ENCODE measurements at places on chromosomes 3 and 15.

DNA sequence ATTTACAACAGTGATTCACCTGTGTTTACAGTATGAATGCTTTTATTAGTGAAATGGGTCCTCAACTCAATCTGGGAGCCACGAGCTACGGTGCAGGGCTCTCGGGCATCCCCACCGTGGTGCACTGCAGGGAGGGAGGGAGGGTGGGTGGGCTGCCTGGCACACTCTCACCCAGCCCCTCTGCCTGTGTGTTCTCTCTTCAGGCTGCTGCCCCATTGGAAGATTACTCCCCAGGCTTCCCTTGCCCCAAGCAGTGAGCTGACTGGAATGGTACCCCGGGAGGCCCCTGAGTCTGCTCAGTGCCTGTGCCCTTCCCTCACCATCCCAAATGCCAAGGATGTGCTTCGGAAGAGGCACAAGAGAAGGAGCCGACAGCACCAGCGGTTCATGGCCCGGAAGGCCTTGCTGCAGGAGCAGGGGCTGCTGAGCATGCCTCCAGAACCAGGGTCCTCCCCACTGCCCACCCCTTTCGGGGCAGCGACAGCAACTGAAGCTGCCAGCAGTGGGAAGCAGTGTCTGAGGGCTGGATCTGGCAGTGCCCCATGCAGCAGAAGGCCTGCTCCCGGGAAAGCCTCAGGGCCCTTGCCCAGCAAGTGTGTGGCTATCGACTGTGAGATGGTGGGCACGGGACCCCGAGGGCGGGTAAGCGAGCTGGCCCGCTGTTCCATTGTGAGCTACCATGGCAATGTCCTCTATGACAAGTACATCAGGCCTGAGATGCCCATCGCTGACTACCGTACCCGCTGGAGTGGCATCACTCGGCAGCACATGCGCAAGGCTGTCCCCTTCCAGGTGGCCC lies 5.0 kb downstream of the AEN start:
- DNase-seq: no peak

GRCh38 chr15:35680951-35681350 lies 135.0 kb upstream of the DPH6 start:
- DNase-seq: no peak

- no peak for DNase-seq
Observed at GRCh38 chr3:15160662-15161061, 45.4 kb upstream of the CAPN7 start.

GRCh38 chr3:69189487-69189886 lies 67.1 kb upstream of the LMOD3 start:
- no peak for DNase-seq

- no peak for DNase-seq
Observed at GRCh38 chr3:25486932-25487331, 58.9 kb downstream of the RARB start.

DNA sequence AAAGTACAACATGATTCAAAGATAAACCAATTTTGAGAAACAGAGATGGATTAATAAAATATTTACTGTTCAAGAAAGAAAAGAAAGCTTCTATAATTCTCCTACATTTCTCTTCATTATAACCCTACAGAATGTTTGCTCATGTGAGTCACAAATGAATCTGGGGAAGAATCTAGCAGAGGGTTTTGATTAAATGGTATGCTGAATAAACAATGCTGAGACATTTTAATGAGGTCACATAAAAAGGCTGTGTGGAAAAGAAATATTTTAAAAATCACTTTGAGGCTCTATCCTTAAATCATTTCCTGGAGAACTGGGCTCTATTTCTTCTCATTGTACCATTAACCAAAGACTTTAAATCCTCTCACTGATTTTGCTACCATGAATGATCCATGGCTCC lies 727.7 kb downstream of the NTRK3 start:
- DNase-seq: no peak

DNA sequence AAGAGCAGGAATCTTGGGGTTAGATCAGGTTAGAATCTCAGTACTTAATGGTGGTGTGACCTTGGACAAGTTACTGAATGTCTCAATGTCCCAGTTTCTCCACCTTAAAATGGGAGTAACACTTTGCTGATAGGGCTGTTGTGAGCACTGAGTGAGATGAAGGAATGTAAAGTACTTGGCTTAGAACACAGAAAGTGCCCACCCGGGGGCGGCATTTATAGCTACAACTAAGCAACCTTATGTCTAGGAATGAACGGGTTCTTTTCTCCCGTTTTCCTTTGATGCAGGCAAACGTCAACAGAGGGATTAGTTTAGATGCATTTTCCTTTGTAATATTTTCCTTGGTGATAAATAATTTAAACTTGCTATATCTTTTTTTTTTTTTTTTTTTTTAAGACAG lies 176.6 kb downstream of the USP13 start:
- no peak for DNase-seq

GRCh38 chr3:53168175-53168923 lies 7.3 kb downstream of the PRKCD start:
- DNase-seq: no peak

GRCh38 chr3:166569589-166569988 lies 732.4 kb upstream of the BCHE start:
- no peak for DNase-seq

DNA sequence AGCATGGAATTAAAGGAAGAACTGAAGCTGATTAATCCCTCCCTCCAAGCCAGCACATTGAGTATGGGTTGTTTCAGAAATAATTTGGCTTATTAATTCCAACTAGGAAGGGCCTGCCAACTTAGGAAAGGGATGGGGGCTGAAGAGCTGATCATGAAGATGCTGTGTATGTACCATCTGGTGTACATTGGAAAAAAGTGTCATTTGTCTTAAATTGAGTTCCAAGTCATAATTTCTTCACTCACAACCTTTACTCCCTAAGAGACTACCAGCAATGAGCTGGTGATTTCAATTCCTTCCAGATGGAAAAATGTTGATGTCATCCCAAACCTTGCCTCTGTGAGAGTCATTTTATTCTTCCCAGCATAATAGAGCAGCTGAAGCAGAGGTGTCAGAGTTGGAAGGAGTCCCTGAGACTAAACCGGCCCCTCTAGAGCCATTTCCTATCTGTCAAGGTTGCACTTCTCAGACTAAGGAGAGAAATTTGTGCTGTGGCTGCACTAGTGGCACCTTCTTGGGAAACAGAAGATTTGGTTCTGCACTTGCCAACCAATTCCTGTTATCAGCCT lies 79.4 kb downstream of the GTPBP8 start:
- DNase-seq: no peak

DNA sequence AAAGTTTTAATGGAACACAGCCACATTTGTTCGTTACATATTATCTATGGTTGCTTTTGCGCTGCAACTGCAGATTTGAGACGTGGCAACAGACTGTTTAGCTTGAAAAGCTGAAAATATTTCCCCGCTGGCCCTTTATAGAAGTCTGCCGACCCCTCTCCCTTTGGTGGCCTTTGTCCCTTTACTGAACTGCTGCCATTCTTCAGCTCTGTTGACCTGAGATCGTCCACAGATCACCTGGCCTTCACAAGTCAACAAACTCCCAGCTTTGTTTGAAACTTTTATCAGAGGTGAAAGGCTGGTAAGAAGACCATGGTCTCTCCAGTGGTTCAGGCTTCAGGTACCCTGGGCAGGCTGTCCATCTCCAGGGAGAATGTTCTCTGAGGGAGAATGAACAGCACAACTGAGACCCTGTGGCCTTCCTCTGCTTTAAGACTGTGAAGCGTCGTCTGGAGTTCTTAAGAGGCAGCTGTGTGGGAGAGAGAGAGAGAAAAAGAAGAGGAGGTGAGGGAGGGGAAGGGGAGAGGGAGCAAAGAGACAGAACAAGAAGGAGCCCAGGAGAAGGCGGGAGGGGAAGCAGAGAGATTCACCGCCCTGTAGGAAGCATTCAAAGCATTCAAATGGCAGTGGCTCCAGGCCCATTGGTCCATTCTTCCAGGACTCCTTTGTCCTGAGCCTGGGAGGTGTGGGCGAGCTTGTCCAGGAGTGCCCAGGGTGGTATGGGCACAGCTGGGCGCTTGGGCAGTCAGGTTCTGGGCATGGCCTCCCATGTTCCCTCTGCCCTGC lies 53.7 kb upstream of the INSYN1 start:
- DNase-seq: no peak

DNA sequence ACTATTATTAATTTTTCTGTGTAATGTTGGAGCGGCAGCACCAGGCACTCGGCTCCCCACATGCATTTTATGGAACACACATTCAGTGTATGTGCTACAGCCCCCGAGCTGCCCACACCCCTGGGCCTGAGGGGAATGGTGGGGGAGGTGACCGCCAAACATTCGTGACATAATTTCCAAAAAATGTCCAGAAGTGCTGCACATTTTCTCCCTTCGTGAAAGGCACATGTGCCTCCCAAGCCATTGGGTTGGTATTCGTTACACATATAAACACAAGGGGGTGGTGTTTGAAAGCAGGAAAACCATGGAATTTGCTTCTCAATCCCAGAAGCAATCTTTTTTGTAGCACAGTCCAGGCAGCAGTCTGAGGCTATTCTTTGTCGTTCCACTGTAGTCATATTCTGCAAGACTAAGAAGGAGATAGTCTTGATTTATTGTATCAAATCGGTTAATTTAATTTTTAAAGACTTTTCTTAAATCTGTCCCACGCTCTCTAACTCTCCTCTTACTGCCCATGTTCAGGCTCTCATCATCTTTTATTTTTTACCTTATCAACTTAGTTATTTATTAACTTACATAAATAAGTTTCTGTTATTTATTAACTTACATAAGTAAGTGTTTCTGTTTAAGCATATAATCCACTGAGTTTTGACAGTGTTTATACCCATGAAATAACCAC lies 39.2 kb upstream of the POLR2M start:
- DNase-seq: no peak

DNA sequence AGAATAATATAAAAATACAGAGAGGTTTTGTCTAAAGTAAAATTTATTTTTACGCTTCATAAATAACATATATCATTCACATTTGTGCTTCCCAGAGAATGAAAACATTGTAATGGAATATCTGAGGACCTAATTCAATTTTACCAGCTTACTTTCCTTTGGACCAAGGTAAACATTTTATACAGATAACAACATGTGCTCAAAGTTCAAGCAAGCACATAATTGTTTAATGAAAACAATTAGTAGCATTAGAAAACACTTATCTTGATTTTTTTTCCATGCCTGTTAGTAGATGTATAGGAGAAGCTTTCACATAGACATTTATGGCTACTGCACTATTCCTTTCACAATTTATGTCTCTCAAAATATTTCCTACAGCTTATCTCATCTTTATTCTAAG lies 400.0 kb downstream of the ZIC1 start:
- DNase-seq: no peak

GRCh38 chr3:44437800-44438199 lies 39.7 kb downstream of the ZNF445 start:
- no peak for DNase-seq

DNA sequence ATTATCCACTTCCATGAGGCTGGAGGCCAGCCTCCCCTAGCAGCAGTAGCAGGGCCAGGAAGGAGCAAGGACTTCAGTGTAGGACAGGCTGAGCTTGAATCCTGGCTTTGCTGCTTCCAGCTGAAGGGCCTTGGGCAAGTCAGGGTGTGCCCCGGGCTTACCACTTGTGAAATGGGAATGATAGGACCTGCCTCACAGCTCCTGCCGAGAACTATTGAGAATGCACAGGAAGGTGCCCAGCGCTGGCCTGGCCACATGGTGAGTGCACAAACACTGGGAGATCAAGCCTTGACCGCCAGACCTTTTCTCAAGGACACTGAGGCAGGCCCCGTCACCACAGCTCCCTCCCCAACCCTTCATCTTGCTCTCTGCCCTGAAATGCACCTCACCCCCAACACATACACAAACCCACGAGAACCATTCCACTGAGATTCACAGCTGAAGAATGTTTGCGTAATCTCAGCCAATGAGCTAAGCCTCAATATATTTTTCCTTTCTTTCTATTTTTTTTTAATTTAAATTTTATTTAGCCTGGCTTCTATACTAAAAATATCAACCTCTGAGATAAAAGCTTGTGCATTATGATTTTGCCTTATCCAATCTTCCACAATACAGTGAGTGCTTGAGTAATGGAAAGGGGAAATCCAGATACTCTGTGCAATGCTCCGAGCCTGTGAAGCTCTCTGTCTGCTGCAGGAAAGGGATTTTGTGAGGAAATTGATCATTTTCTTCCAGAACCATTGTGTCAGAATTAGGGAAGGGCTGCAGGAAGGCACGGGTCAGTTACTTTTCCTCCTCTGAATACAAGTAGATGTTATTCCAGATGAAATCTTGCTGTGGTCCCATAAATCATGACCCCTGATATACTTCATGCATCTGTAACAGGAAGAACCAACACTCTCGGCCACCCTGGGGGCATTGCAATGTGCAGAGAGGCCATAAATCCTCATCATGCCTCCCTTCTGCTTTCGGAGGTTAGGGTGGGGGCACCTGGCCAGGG lies 193.9 kb downstream of the TLE3 start:
- DNase-seq: no peak

GRCh38 chr15:27990521-27991515 lies 108.3 kb downstream of the OCA2 start:
- no peak for DNase-seq

DNA sequence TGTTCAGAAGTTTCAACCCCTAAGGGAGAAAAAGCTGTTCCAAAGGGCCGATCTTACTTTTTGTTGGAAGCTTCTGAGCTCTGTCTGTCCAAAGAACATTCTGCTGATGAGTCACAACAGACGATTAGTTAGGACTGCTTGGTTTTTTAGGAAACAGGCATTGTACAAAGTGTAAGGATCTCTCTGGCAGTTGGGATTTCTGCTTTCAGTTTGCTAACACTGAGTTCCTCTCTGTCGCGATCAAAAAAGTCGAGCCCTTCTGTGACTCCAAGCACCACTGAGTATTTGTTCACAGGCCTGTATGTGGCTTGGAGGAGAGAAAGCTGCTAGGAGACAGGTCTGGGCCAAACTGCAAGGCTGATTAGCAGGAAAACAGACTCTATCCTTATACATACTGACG lies 91.8 kb upstream of the PFN2 start:
- no peak for DNase-seq

- DNase-seq: no peak
Observed at GRCh38 chr3:172630316-172630715, 80.6 kb downstream of the NCEH1 start.

GRCh38 chr3:46972396-46972795 lies 4.1 kb downstream of the CCDC12 start:
- no peak for DNase-seq

DNA sequence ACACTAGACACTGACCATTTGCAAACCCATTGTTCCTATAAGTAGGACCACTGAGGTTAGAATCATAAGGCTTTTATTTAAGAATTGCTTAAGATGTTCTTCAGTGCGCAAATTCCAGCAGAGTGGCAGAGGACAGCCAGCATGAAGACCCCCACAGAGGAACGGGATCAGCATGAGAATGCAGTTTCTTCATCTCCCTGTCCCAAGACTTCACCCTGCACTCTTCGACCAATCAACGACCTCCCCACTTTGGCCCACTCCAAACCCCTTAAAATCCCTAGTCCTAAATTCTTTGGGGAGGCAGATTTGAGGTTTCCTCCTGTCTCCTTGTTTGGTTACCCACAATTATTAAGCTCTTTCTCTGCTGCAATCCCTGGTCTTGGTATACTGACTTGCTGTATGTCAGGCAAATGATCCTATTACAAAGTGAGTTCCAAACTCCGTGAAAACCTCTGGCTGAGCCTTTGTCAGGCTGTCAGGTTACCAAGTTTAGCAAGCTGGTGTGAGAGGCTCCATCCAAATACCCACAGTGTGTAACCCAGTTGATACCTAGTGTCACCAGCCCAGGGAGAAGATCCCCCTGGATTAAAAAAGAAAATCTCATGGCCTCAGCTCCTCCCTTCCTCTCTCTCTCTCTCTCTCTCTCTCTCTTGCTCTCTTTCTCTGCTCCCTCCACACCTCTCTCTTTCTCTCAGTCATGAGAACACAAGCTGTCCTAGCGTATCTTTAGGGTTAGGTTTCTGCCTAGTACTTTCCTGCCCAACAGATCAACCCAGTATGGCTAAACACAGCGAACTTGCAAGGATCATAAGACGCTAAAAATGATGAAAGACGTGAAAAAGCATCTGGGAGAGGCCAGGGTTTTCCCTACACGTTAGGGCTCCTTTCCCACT lies 15.8 kb upstream of the RBSN start:
- DNase-seq: no peak
